Epithelial cell of prostate (primary cell): ENCODE measurements at places on chromosomes 13 and 19.

DNA sequence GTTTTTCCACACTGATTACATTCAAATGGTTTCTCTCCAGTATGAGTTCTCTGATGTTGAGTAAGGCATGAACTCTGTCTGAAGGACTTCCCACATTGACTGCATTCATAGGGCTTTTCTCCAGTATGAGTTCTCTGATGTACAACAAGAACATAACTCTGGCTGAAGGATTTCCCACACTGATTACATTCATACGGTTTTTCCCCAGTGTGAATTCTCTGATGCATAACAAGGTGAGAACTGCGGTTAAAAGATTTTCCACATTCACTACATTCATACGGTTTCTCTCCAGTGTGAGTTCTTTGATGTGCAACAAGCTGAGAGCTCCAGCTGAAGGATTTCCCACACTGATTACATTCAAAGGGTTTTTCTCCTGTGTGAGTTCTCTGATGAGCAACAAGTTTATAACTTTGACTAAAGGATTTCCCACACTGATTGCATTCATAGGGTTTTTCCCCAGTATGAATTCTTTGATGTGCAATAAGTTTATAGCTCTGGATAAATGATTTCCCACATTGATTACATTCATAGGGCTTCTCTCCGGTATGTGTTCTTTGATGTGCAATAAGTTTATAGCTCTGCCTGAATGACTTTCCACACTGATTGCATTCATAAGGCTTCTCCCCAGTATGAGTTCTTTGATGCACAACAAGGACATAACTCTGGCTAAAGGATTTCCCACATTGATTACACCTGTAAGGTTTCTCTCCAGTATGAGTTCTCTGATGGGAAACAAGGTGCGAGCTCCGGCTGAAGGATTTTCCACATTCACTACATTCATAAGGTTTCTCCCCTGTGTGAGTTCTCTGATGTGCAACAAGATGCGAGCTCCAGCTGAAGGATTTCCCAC is 23.5 kb downstream of the ZNF180 start:
- DNase-seq: no peak

- DNase-seq: no peak
Measured at GRCh38 chr13:113636266-113636963, 21.6 kb downstream of the ATP4B start.

GRCh38 chr13:105048677-105049076 is 1486.8 kb downstream of the EFNB2 start:
- DNase-seq: no peak

- no peak for DNase-seq
Measured at GRCh38 chr13:49652355-49653305, 24.3 kb downstream of the ARL11 start.

DNA sequence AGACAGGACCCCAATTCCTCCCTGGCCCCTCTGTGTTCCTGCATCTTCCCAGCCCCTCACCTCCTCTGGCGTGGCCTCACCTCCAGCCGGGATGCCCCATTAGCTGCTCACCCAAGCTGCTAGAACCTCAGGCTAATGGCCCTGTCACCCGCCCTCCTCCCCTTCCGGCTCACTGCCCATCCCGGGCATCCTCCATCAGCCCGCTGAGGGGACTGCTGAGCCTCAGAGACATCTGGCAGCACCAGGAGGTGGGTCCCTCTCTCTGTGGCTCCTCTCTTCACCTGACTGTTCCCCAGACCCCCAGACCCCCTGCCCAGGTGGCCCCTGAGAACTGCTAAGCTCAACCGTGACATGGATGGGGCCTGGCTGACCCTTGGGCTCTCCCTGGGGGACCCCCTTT is 2.9 kb downstream of the FFAR1 start:
- no peak for DNase-seq

GRCh38 chr13:39875111-39875987 is 219.9 kb downstream of the COG6 start:
- DNase-seq: no peak

DNA sequence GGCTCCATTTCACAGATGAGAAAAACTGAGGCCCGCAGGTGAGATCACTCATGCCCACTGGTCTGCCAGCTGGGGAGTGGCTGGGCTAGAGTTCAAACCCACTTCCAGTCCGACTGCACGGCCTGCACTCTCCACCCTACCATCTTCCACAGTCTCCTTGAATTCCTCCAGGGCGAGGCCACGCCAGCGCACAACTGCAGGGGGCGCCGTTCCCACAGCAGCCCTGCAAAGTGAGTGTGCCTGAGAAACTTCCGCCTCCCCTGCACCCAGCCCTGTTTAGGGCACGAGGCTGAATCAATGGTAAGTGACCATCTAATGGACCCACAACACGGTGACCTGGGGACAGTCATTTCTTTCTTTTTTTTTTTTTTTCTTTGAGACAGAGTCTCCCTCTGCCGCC is 829 bp upstream of the ATCAY start:
- DNase-seq: no peak

- DNase-seq: no peak
Measured at GRCh38 chr13:94170145-94170571, 309.3 kb downstream of the DCT start.

- DNase-seq: no peak
Measured at GRCh38 chr13:65339241-65339640, 1890.9 kb downstream of the PCDH9 start.

- no peak for DNase-seq
Measured at GRCh38 chr19:53394522-53394973, 401 bp upstream of the ZNF765 start.

DNA sequence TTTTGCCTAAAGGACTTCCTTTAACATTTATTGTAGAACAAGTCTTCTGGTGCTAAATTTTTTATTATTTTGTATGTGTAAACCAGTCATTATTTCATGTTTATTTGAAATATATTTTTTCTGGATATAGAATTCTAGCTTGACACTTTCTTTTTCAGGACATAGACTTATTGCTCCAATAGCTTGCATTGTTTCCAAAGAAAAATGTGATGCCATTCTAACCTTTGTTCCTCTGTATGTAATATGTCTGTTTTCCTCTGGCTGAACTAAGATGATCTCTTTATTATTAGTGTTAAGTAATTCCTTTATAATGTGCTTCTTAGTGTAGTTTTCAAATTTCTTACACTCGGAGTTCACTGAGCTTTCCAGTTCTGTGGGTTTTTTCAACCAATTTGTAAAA is 174.1 kb upstream of the STARD13 start:
- DNase-seq: no peak

- DNase-seq: no peak
Measured at GRCh38 chr19:11194656-11195558, 2.4 kb downstream of the KANK2 start.

GRCh38 chr13:66410314-66410713 is 819.8 kb downstream of the PCDH9 start:
- no peak for DNase-seq

- DNase-seq: no peak
Measured at GRCh38 chr19:35223862-35224505, 4.6 kb downstream of the FAM187B start.
